OCI-M1 (cell line): ENCODE measurements at places on chromosomes 13 and 19.
A peak's percentile ranks its signal among the peaks of the same experiment; 100 is the strongest.

DNA sequence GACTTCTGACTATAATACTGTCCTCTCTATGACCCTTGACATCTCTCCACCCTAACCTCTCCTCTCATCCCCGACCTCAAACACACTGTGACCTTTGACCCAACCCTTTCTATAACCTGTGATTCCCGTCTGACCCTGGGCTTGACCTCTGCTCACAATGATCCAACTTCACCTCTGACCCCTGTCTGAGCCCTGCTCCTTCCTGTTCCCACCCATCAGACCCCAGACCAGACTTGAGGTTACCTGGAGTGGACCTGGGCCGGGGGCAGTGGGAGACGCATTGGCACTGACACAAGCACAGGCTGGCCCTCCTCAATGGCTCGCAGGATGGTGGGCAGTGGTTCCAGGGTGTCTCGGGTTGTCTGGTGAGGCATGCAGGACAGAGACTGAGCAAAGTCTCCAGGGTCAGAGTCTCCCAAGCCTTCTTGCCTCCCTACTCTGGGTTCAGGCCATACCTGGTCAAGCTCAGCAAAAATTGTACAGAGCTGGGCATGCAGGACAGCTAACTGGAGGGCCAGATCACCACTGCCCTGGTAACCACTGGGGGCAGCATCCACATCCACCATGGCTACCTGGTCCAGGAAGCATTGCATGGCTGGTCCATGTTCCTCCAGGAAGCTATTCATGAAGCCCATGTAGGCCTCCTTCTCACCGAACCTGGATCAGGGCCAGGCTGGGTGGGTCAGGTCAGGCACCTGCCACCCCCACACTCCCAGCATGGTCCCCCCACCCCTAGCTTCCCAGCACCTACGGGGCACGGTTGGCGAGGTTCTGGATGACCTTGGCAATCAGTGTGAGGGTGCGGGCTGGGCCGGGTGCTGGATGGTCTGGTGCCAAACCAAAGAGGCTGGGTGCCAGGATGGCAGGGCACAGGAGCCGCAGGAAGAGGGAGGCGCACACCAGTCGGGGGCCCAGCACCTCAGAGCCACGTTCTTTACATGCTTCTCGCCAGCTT, 4.4 kb upstream of the WIZ start:
- no peak for DNase-seq

DNA sequence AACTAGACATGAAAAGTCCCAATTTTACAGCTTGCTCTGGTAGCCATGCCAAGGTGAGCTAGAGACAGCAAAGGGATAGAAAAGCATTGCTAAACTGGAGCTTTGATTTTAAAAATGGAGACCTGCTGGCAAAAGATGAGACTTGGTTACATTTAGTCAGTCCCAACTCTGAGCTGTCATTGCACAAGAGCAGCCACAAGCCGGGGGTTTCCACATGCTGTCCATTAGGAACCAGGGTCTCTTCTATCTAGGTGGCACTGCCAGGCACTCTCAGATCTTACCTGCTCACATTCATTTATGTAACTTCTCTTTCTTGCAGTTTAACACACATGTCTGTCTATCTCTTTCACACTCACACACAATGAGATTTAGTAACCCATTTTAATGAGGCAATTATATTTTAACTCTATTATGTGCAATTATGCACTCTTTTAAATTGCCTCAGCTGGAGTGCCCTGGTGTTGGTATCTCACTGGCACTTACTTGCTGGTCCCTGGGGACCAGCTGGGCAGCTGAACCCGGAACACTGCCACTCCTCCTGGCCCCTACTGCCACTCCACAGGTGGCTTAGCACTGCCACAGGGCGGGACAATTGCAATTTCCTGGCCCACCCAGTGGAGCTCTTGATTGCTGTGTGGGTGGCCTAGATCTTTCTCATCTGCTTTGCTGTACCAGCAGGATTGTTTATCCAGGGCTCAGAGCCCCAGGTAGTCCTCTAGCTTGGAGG, 112.5 kb downstream of the COG6 start:
- no peak for DNase-seq

GRCh38 chr19:46980761-46981160, 38.9 kb upstream of the NPAS1 start:
- DNase-seq = no peak

DNA sequence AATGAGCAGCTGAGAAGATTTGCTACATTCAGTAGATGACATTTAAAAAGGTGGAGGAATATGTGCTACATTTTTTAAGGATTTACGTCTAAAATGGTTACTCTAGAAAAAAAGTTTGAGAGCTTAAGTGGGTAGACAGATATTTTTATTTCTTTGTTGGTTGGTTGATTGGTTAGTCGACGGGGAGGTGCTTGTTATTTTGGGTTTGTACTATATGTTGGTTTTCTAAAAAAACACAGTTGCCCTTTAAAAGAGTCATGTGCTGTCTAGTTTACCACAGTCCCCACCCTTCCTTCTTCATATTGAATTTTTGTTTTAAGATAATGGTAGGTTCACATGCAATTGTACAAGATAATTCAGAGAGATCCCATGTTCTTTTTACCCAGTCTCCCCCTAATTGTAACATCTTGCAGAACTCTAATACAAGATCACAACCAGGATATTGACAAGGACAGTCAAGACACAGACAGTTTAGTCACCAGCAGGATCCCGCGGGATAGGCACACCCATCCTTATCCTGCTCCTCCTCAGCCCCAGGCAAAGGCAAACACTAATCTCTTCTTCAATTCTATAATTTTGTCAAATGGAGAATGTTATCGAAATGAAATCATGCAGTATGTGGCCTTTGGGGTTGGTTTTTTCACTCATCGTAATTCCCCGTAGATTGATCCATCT, 171.4 kb downstream of the FOXO1 start:
- DNase-seq = no peak

GRCh38 chr19:33440241-33440640, 66.7 kb downstream of the CEBPG start:
- DNase-seq = no peak

- DNase-seq = no peak
These were observed 87.0 kb upstream of the HTR2A start for GRCh38 chr13:46983881-46984280.

DNA sequence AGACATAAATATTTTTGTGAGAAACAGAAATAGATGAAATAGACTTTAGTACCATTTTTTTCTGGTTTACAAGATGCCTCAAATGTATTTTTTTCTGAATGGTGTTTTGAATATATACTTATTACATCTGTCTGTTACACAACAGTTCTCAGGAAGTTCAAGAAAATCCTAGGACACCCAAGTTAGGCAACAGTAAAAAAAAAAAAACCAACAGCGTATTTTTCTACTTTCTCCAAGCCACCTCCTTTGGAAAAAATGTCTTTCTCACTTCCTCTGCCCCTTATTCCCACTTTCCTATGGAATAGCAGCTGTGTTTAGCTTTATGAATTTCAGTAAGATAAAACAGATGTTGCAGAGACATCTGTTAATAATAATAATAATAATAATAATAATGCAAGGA, 489.6 kb upstream of the KLF12 start:
- no peak for DNase-seq

DNA sequence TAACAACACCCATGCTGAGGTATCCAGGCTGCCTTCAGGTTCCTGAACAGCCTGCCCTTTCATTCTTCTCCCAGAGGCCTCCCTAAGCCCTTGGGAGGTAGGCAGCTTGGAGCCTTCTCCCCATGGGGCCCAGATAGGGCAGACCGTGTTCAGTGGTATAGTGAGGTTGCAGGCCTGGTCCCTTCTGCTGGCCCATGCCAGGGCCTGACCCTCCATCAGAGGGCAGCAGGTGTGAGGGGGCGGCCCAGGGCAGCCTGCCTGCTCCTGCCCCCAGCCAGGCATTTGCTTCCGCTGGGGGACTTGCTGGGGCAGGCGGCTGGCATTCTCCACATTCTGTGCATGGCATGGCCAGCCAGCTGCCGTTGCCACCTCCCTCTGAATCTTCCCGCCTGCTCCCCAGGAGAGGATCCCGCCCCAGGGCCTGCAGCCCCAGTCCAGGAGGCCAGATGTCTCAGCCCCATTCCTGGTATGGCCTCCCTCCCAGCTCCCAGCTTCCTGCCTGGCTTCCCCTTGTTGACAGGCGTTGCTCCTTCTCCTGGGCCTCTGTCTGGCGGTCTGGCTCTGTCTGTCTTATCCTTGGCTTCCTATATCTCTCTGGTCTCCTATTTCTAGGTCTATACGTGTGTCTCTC, 8.9 kb downstream of the CIC start:
- DNase-seq = no peak

DNA sequence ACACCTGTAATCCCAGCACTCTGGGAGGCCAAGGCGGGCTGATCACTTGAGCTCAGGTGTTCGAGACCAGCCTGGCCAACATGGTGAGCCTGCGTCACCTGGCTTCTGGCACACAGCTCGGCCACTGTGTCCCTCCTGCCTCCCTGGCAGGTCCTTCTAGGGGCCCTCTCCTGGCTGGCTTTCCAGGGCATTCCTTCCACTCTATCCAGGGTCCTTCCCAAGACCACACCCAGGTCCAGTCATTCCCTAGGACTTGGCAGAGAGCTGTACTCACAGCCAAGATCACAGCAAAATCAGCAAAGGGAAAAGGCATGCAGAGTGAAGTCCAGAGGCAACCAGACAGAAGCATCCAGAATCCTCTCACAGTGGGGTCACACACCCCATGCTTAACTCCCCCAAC, 9.7 kb upstream of the HSH2D start:
- no peak for DNase-seq

DNA sequence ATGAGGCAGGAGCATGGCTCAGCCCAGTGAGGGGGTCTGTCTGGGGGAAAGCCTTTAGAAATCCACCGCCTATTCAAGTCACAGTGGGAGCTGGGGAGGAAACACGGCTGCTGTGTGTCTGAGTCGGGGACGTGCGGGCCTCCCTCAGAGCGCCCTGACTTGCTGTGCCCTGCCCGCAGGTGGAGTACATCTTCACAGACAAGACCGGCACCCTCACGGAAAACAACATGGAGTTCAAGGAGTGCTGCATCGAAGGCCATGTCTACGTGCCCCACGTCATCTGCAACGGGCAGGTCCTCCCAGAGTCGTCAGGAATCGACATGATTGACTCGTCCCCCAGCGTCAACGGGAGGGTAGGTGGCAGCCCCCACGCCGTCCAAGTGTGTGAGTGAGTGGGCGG, 137.8 kb upstream of the MCF2L start:
- DNase-seq = no peak

DNA sequence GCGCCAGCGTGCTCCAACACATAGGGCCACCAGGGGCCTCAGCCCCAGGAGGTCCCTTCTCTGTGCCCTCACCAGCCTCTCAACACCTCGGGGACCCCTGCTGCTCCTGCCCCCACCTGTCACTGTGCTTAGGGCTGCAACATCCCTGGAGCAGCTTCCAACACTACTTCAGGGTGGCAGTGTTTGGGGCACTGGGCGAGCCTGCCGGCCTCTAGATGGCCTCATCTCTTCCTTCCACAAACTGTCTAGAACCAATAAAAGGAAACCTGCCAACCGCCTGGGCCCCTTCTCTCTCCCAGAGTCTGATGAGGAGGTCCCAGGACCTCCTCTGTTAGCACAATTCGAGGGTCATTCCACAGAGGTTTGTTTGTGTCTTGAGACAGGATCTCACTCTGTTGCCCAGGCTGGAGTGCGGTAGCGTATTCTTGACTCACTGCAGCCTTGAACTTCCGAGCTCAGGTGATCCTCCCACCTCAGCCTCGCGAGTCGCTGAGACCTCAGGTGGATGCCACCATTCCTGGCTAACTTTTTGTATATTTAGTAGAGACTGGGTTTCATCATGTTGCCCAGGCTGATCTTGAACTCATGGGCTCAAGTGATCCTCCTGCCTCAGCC, 10.1 kb upstream of the SHD start:
- no peak for DNase-seq

DNA sequence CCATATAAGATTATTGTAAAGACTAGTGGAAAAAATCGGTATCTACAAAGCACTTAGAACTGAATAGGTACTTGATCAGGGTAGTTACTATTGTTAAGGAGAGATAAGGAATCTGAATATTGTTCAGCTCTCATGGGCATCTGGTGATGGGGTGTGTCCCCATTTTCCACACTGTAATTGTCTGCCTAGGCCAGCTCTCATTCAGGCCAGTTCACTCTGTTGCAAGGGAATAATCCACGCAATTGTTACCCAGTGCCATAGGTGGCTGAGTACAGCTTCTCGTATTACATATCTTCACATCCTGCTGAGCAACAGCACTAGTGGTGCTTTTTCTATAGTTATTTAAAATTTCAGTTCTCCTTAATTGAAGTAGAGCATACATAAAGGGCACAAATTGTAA, 45.6 kb upstream of the C13orf42 start:
- DNase-seq = no peak

DNA sequence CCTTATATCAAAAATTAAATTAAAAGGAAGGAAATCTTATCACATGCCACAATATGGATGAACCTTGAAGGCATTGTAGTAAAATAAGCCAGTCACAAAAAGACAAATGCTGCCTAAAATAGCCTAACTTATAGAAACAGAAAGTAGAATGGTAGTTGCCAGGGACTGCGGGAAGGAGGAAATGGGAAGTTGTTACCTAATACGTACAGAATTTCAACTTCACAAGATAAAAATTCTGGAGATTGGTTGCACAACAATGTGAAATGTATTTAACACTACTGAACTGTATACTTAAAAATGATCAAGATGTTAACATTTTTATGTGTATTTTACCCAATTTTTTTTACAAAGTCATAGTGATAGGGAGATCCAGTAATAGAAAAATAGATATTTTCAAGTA, 10.2 kb upstream of the N4BP2L2 start:
- peak; percentile 87 for DNase-seq

- no peak for DNase-seq
These were observed 20.4 kb downstream of the UBL3 start for GRCh38 chr13:29830000-29830399.

GRCh38 chr19:40134866-40135265, 44.1 kb upstream of the ZNF780A start:
- no peak for DNase-seq

- DNase-seq = no peak
These were observed 2.0 kb upstream of the GPR18 start for GRCh38 chr13:99260216-99260615.

DNA sequence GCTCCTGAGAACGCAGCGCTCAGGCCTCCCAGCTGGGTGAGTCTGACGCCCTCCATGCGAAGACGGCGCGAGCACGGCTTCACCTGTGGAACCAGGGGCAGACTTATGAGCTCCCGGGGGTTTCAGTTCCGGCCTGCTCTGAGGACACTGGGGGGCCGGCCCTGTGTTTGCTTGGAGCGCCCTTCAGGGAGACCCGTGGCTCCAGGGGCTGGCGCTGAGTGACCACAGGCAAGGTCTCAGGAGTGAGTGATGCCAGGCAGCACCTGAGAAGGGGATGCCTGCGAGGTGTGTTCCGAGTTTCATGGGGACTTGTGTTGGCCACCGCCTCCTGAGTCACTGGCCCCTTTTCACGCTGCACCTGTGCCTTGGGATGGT, 4.5 kb downstream of the MCF2L start:
- DNase-seq = no peak

- DNase-seq = no peak
These were observed 22.7 kb downstream of the MIPEP start for GRCh38 chr13:23866420-23867026.
